CD4-positive, alpha-beta T cell treated with Interleukin-21 for 1 hour (primary cell): ENCODE measurements at places on chromosomes 4 and X.

- no peak for DNase-seq
Observed at GRCh38 chr4:189060104-189060503, 880.6 kb upstream of the FRG1 start.

- DNase-seq, result no peak
Observed at GRCh38 chrX:6505960-6506359, 29.0 kb downstream of the VCX3A start.

DNA sequence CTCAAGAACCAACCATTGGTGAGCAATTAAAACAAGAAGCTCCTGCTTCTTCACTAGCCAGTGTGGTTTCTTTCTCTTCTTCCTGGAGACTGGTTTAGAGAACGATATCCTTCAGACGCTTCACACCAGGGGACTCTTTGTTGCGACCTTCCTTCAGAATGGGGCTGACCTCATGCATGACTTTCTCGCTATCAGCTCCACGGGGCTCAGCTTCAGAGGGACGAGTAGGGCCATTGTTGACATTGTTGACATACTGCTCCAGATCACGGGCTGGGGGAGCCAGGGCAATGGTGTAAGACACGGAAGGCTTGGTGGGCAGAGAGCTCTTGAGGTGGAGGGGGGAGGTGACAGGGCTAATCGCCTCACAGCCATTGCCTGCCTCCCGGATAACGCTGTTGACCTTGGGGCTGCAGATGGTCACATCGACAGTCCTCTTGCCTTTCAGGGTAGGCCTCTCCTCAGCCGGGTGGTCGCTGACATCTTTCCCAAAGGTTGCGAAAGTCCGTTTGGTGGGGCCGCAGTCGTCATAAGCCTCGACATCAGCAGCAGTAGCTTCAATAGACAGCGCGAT lies 113.8 kb downstream of the PCDH19 start:
- DNase-seq, result no peak

DNA sequence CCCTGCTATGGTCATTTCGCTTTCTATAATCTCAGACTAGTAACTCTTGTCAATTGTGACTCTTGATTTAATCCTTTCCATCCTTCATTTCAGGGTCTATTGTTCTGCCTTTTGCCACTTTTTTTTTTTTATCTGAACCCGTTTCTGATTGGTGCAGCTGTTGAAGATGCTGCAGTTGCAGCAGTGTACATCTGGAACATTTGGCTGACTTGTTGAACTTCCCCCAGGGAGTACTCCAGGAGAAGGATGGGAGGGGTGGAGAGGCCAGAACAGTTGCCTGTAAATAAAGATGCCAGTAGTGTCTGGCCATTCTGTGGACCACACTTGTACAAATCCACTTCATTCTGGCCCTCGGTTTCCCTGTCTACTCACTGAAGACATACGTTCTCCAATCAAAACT lies 1.0 kb upstream of the EDA start:
- DNase-seq, result no peak

DNA sequence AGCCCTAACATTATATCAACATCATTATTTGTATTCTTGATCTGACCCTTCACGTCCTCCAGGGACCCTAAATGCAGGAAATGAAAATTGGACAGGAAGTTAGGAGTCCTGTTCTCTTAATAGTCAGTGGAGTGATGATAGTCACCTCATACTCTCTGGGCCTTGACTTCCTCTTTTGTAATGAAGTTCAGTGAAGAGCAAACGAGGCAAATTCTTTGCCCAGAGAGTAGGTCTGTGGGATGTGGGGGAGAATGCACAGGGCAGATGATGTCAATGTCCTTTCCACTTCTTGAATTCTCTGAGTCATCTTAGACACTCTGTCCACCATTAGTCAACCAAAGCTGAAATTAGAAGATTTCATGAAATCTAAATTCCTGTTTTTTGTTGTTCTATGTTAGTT lies 17.1 kb upstream of the GPRIN3 start:
- DNase-seq, result no peak

DNA sequence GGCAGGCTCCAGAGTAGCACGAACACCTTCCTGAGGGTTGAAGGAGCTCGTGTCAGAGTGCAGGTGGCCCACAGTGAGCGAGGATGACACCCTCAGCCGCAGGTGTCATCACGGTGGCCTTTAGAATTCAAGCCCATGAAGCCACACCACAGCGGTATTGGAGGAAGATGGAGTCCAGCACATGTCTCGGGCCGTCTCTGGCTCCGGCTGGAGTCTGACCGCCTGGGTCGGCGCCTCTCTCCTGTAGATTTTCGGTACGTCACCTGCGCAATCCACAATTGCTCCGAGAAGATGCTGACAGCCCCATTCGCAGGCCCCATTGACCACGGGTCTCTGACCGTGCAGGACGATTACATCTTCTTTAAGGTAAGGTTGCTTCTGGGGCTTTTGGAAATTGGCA lies 229.4 kb upstream of the PSAPL1 start:
- no peak for DNase-seq

- no peak for DNase-seq
Observed at GRCh38 chr4:31467781-31468180, 747.6 kb downstream of the PCDH7 start.

- DNase-seq, result peak; percentile 92
Observed at GRCh38 chr4:2281575-2282343, 19.9 kb upstream of the MXD4 start.

GRCh38 chr4:185020293-185020808 lies 2.1 kb downstream of the HELT start:
- no peak for DNase-seq

DNA sequence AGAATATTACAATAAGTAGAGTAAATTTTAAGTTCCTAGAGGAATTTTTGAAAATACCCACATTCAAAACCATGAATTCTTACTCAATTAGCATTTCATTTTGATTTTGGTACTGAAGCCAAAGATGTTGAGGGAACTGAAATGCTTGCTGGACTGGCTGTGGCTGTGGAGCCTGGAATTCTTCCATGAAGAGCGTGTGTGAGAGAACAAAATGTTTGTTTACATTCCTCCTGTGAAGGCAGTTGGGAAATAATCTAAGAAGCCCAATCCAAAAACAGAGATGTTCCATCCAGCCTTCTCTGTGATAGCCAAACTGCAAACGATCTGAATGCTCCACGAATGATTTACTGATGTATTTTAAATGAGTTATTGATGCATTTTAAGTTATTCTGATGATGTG lies 3.8 kb upstream of the ADH1B start:
- DNase-seq, result no peak

DNA sequence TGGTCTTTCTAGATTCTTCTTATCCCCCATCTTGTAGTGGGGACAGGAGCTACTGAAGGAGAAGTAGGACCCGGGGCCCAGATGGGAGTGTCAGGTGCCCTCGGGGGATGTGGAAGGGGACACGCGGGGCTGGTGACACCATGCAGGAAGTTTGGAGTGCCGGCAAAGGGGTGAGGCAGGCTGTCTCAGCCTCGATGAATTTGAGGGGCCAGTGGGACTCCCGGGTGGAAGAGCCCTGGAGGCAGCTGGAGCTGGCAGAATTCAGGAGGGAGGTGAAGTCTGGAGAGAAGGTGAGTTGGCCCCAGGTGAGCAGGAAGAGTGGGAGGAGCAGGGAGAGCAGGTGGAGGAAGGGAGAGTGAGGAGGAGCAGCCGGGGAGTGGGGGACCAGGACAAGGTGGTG lies 101.7 kb downstream of the CPZ start:
- DNase-seq, result no peak

DNA sequence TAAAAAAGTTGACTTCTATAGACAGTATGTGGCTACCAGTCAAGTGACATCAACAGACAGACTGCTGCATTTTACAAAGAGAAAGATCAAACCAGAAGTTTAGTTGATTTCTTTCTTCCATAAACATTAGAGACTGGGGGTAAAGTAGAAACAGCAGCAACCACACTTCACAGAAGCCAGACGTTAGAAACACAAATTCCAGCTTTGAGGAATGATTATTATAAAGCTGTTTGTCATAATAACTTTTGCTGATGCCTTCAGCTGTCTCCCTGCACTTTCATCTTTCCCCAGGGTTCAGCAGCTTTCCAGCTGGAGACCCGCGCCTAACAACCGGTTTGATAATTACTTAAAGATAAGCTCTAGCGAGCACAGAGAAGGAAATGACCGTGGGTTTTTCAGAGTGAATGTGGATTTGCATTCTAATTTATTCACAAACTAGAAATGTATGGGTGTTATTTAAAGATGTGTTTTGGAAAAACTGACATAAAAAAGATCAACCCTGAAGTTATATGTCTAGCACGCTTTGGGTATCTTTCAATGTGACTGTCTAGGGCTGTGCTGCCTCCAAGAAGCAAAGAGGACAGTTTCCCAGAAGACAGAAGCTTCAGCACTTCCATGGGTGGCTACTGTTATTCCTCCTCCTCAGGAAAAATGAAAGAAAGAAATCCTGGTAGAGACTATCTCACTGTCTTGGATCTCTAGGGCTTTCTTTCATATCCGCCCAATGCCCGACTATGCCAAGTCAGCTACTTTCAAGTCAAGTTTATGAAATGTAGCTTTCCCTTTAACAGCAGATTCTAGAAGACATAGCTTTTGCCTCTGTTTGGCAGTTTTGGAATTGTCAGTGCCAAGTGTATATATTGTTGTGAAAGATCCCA lies 15.0 kb upstream of the ENAM start:
- DNase-seq, result no peak

DNA sequence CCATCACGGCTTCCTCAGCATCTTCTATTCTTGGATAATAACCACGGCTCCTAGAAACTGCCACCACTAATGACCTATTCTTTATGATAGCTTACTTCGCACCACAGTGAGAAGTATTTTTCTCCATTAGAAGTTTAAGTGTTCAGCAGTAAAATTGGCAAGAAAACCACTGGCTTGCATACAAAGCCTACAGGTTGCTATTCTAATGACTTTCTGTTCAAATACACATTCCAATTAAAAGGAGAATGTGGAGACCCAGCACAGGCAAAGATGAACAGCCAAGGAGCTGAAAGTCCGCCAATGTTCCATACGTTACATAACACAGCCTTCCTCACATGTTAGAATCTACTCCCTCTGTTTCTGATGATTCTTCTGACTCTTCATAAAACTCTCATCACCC lies 875.0 kb upstream of the PRKX start:
- DNase-seq, result no peak

DNA sequence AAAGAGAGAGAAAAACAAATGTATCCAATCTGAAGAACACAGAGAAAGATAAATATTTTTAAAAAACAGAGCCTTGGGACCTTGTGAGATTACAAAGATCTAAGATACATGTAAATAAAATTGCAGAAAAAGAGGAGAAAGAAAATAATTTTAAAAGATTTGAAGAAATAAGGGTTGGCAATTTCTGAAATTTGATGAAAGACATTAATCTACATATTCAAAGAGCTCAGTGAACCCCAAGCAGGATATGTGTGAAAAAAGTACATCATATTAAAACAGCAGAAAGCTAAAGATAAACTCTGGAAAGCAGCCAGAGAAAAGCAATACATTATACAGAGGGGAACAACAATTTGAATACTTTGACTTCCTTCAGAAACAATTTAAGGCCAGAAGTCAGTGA lies 244.7 kb downstream of the ENOX2 start:
- DNase-seq, result no peak

DNA sequence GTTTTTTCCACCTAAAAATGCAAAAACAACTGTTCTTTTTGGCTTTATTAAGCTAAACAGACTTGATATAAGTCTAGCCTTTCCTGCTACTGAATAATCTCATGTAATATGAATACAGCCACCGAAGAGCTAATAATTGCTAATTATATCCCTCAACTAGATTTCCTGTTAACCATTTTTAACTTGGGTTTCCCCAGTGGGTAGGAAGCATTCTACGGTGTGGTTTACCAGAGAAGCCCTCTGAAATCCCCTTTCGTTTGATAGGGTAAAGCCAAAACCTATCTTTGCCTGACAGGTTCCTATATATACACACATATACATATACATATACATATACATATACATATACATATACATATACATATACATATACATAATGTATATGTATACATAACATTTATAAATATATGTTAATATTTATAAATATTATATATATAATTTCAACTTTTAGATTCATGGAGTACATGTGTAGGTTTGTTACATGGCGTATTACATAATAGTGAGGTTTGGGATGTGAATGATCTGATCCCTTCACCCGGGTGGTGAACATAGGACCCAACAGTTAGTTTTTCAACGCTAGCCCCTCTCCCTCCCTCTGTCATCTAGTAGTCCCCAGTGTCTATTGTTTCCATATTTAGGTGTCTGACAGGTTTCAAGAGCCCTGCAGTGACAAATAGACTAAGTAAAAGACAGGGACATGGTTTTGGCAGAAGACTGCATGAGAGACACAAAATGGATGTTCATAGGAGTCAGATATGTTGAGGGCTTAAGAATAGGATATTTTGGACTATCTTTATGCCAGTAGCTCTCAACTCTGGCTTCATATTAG lies 62.4 kb downstream of the ATXN3L start:
- DNase-seq, result peak; percentile 16

GRCh38 chr4:74190919-74191397 lies 33.0 kb downstream of the MTHFD2L start:
- no peak for DNase-seq
